ENCODE measurements at places on chromosomes 13 and 19.

GRCh38 chr19:51793994-51794393, 963 bp upstream of the FPR3 start:
- no peak for DNase-seq

DNA sequence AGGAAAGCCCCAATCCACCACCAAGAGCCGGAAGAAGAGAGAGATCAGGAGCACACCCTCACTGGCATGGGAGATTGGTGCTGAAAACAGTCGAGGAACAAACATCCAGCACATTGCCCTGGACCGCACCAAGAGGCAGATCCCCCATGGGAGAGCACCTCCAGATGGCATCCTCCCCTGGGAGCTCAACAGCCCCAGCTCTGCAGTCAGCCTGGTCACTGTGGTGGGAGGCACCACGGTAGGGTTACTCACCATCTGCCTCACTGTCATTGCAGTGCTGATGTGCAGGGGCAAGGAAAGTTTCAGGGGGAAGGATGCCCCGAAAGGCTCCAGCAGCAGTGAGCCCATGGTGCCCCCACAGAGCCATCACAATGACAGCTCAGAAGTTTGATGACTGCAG, 110.2 kb downstream of the STOML3 start:
- no peak for DNase-seq

- DNase-seq: no peak
Measured at GRCh38 chr19:49390131-49390928, 2.3 kb downstream of the KASH5 start.

GRCh38 chr19:35528218-35529038, at the start of gene SBSN:
Gene SBSN (minus strand): TSS chr19:35528311. CDS start chr19:35528281, 30 bp downstream.
- DNase-seq: no peak

DNA sequence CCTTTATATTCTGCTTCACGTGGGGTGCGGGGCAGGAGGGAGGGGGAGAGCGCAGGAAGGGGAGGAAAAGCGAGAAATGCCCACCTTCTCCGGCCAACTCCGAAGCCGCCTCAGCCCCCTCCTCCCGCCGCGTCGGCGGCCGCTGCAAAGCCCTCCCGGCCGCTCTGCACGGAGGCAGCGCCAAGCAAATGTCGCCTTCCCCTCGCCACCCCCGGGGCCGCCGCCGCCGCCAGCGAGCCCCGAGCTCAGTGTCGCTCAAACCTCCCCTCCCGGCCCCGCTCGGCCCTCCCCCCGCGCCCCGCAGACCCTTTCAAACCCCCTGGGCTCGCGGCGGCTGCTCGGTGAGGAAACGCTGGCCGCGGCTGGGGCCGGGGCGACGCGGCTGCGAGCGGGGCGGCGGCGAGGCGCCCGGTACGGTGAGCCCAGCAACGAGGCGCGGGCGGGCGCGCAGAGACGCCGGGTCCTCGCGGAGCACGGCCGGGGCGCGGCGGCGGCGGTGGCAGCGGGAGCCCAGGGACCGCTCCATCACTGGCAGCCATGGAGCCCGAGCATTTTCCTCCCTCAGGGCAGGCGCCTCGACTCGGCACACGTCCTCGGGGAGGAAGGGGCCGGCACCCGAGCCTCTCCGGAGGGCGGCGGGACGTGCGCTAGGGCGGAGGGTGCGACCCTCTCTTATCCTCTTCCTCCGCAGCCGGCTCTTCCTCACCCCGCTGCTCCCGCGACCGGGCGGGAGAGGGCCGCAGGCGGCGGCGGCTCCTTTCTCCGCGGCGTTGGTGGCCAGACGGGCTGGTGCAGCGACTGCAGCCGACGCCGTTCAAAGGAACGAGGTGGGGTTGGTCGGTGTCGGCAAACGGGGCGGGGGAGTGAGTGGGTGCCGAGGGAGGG, 463 bp upstream of the TSC22D1 start:
- DNase-seq: no peak

DNA sequence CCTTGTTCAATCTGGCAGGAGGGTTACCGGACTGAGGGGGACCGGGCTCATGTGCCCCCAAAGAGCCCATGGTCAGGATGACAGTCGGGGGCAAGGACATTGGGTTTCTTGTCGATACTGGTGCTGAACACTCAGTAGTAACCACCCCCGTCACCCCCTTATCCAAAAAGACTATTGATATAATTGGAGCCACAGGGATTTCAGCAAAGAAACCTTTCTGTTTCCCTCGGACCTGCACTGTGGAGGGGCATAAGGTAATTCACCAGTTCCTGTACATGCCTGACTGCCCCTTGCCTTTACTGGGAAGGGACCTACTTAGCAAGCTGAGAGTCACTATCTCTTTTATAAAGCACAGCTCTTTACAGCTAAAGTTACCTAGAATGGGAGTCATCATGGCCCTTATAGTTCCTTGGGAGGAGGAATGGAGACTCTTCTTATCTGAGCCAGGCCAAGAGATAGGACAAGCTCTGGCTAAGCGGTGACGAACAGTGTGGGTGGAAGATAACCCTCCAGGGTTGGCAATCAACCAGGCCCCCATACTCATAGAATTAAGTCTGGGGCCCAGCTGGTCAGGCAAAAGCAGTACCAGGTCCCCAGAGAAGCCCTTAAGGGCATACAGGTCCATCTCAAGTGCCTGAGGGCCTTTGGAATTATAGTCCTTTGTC, 603.7 kb downstream of the UQCRFS1 start:
- DNase-seq: no peak

Data from NCI-H510A (cell line).